H1 (cell line): ENCODE measurements at places on chromosomes 6 and 20.

DNA sequence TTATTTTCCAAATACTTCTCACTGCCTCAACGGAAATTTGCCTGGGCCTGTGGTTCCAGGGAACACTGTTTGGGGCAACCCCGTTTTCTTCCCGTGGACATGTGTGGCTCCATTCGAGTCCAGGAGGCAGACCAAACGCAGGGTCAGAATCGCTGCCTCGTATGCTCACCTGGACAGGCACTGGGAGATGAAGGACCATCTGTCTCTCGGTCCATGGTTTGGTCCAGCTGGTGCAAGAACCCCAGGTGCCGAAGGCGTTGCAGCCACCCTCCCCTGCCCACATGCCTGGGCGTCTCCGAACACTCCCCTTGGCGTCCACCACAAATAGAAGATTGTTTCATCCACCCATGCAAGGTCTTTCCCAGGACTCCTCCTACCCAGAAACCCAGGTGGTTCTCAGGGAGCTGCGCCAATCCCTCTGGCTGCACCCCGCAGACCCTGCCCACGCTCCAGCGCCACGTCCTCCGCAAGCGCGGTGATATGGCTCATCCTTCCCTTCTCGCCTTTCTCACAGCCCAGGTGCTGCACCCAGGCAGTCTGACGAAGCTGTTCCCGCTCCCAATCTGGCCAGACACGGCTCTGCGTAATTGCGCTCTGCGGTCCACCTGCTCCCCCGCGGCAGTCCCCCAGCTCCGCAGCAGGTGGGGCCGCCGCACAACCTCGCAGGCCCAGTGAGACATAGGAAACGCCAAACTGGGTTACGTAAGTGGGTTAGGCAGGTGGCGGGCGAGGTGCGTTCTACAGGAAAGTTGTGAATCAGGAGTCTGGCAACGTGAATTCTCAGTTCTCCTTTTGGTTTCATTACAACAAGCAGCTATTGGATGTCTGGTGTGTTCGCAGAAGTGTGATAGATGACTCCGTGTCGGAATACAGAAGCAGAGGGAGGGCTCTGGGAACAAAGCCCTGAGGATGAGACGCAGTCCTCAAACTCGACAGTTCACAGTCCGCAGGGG is 146.2 kb upstream of the ECI2 start:
- peak; percentile 61 for DNase-seq

DNA sequence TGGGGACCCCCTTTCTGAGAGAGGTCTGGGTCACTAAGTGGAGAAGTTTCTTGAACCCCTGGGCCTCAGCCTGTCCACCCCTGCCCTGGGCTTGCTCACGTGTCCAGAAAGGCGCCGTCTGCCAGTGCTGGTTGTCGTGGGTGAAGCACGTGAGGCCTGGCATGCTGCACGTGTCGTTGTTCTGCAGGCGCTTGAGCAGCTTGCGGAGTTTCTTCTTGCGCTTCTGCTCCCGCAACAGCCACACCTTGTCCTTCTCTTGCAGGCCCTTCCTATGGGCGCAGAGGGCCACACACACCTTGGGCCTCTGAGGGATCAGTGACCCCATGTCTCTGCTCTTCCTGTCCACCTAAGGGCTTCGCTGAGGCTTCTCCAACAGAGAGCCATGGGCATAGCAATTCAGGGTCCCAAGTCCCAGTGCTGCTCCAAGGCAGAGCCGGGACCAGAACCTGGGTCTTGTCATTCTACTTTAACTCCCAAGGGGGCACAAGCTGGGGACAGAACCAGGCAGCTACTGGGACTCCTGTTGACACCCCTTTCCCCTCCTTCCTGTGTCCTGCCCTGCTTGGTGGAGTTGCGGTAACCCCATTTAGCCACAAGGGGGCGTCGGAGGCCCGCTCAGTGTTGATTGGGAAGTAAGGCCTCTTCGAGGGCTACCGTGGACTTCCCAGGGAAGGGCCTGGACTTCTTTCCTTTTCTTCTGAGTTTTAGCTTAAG is 121.8 kb downstream of the SULF2 start:
- peak; percentile 99 for DNase-seq

DNA sequence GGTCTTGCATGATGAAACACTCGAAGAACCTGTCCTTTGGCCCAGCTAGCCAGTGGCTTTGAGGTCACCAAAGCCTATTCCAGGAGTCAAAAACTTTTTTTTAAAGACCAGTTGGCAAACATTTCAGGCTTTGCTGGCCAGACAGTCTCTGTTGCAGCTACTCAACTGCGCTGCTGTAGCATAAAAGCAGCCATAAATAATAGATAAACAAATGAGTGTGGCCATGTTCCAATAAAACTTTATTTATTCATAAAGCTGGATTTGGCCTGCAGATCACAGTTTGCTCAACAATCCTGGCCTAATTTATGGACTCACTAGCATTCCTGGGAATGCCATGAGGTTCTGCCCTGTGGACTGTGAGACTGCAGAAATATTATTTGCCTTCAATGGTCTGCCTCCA is 68.8 kb upstream of the LTV1 start:
- DNase-seq: no peak

- no peak for DNase-seq
These were observed 120.8 kb downstream of the ISM1 start for GRCh38 chr20:13341737-13342393.

DNA sequence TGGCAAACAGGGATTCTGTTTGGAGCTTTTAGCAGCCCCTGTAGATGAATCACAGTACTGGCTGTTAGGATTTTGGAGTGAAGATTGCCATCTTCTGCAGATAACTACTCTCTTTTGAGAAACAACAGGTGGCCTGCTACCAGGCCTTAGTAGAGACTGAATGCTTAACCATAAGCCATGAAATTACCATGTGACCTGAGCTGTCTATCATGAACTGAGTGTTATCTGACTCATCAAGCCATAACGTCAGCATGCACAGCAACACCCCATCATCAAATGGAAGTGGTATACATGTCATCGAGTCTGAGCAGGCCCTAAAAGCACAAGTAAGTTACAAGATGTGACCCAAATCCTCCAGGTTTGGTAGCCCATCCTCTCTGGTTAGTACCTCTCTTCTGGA is 132.6 kb downstream of the GPR63 start:
- DNase-seq: no peak

- no peak for DNase-seq
These were observed 12.6 kb upstream of the EIF2S2 start for GRCh38 chr20:34124469-34125249.

DNA sequence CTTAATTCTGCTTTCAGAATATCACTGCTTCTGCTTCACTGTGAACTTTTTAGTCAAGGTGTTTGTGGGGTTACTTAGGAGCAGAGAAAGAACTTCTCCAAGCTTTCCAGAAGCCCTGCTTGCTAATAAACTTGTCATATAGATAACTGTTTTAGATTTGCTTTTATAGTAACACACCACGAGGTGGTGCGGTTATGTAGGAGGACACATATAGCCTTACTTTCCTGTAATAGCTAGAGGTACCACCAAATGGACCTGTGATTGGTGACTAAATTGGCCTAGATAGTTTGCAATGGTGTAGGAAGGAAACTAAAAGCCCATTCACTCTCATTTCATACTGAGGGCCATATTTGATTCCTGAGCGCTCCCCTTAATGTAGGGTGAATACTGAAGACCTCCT is 52.3 kb upstream of the BCLAF1 start:
- no peak for DNase-seq

GRCh38 chr6:169008641-169009257 is 244.9 kb downstream of the THBS2 start:
- no peak for DNase-seq

GRCh38 chr20:46541229-46541935 is 9.1 kb downstream of the OCSTAMP start:
- DNase-seq: no peak

- no peak for DNase-seq
These were observed 54.4 kb downstream of the JAG1 start for GRCh38 chr20:10619427-10619826.

- no peak for DNase-seq
These were observed 190.6 kb downstream of the JARID2 start for GRCh38 chr6:15436451-15436850.
